DND-41 (cell line): ENCODE measurements at places on chromosomes 16 and 17.

GRCh38 chr16:50425648-50426047, 56.9 kb upstream of the BRD7 start:
- DNase-seq = no peak

DNA sequence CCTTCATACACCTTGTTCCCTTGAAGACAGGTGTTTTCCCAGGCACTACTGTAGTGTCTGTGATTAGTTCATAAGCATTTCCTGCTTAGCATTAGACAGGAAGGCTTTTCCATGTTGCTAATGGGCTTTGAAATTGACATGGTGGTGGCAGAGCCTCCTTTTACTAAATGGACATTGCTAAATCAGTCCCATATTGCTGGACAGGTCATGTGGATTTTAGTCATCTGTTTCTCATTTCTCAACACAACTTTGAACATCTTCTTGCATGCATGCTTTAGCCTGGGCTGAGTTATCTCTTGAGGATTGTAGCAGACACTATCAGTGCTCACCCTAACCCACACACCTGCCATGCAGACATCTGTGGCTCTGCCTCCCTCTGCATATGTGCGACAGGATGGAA, 13.7 kb upstream of the BCO1 start:
- no peak for DNase-seq

DNA sequence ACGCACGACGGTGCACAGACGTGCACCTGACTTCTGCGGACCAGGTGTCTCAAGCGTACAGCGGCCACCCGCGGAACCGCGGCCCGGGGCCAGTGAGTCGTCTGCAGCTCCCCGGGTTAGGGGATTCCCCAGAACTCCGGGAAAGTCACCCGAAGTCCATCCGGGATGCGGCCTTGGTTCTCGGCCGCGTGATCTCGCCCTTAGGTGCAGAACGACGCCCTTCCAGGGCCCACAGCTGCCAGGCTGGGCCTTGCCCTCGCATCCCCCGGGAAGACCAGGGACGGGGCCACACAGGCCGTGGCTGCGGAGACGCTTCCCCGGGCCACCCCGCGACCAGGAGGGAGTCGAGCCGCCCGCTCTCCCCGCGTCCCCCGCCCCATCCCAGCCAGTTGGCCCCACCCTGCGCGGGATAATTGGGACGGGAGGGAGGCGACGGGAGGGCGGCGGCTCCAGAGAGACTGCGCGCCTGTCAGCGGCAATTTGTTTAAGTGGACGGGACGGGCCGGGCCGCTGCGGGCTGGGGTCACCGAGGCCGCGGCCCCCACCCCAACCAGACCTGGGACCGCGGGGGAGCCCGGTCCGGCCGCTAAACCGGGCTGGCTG, 3.6 kb upstream of the TBX2 start:
- no peak for DNase-seq

GRCh38 chr17:38320482-38320881, 23.3 kb downstream of the GPR179 start:
- no peak for DNase-seq

DNA sequence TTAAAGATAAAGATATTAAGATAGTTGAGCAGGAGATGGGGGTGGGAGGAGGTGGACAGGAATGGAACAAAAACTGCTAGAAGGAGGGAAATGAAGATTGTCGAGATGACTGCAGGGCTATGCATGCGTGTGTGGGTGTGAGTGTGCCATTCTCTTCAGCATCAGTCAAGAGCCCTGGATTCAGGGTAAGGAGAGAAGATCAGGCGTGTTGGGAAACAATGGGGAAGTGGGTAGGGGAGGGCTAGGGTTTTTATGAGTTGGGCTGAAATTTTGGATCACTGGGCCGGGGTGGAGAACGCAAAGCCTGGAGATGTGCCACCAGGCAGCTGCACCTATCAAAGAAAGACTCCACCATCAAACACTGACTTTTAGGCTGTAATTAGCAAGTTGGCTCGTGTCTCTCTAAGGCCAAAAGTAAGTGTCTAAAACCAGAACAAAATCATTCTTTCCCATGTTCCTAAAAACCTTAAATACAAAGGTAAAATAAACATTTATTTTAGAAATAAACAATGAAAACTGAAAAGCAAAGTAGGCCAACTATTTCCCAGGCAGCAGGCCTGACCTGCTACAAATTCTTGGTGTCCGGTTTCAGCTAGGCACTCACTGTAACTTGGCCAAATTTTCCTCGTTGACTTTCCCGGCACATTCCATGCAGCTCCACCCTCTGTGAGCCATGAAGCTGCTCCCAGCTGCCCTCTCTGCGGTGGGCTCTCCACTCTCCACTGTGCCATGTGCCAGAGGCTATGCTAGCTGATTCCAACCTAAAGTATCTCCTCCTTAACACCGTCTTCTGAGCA, 4.2 kb downstream of the CDRT4 start:
- no peak for DNase-seq

DNA sequence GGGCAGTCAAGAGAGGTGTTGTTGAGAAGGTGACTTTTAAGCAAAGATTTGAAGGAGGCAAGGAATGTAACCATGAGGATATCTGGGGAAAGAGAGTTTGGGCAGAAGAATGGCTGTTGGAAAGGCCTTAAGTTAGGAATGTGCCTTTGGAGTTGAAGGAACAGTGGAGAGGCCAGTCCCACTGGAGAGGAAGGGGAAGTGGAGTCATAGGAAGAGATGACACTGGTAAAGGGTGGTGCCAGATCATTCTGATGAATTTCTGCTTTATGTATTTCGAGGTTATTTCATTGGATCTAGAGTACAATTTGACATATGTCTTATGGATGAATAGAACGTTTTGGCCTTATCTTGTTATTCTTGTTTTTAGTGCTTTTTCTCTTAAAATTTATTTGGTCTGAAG, 93.5 kb downstream of the WWP2 start:
- DNase-seq = no peak

DNA sequence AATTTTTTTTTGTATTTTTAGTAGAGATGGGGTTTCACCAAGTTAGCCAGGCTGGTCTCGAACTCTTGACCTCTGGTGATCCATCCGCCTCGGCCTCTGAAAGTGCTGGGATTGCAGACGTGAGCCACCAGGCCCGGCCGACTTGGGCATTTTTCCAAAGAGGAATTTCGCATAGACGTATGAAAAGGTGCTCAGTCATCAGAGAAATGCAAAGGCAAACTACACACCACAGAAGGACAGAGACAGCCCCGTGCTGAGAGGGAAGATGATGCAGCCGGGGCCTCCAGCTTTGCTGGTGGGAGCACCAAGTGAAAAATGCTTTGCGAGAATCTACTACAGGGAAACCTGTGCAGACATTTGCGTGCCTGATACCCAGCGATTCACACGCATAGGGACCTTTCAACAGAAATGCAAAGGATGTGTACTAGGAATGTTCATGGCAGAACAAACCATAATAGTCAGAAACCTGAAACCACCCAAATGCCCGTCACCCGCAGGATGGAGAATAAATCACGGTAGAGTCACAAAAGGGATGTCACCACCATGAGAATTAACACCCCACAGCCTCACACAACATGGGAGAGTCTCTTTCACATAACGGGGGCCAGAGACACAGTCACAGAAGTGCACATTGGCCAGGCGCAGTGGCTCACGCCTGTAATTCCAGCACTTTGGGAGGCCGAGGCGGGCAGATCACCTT, 5.2 kb downstream of the RAB40B start:
- DNase-seq = no peak

DNA sequence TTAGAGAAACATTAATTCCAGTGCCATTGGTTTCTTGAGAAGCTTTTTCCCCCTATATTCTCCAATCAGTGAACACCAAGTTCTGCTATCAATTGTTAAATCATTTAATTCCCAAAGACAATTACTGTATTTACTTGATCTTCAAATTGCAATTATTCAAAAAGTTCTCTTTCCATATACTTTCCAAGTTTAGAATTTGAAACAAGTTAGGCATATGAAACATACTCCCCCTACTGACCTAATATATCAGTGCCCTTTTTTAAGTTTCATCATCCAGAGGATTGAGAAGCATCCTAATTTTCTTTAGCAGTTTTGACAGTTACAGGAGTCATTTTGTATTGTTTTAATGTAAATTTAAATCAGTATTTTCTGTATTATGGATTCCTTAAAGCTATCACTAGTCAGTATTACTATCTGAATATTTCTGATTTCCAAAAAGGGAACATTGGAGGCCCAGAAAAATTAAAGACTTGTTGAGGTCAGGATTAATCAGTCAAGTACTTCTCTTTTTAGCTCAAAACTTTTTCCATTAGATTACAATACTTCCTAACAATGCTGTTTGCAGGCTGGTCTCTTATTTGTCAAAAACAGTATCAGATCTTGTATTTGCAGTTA, 16.3 kb downstream of the MEIOC start:
- no peak for DNase-seq
